Naive thymus-derived CD8-positive, alpha-beta T cell (primary cell): ENCODE measurements at places on chromosomes 2 and 18.

GRCh38 chr18:24370120-24370519 lies 27.5 kb downstream of the OSBPL1A start:
- H3K36me3 ChIP-seq, result peaks cover 2% of the 10 kb centered on the region
- H3K27me3 ChIP-seq, result no peaks in the 10 kb centered on the region
- H3K27ac ChIP-seq, result no peak overlapping the region
- no peak overlapping the region for H3K4me3 ChIP-seq

- no peaks in the 10 kb centered on the region for H3K27me3 ChIP-seq
- peak overlapping the region; percentile 83 for H3K4me3 ChIP-seq
- DNase-seq, result peak; percentile 78
- H3K27ac ChIP-seq, result peak overlapping the region; percentile 94
- H3K4me1 ChIP-seq, result peaks cover 83% of the 10 kb centered on the region
Measured at GRCh38 chr18:13612196-13612997, 114.0 kb downstream of the FAM210A start.

- H3K4me1 ChIP-seq, result no peaks in the 10 kb centered on the region
- H3K27me3 ChIP-seq, result no peaks in the 10 kb centered on the region
- H3K36me3 ChIP-seq, result peaks cover 75% of the 10 kb centered on the region
- no peak overlapping the region for H3K27ac ChIP-seq
- no peak for DNase-seq
Measured at GRCh38 chr2:38836791-38837190, 38.9 kb downstream of the DHX57 start.

GRCh38 chr2:148721520-148721931 lies 77.0 kb downstream of the EPC2 start:
- H3K4me1 ChIP-seq, result peaks cover 95% of the 10 kb centered on the region
- H3K4me3 ChIP-seq, result no peak overlapping the region
- H3K27ac ChIP-seq, result no peak overlapping the region
- DNase-seq, result no peak

- H3K27ac ChIP-seq, result no peak within 1 kb of the TSS
- H3K27me3 ChIP-seq, result no peaks in the 10 kb centered on the region
- no peak for DNase-seq
- no peaks in the 10 kb centered on the region for H3K4me1 ChIP-seq
- H3K36me3 ChIP-seq, result no peaks in the 10 kb centered on the region
Measured at GRCh38 chr2:43838560-43839267, at the start of the genes ABCG5 and ABCG8. ABCG5 (minus strand) TSS chr2:43838839; CDS start chr2:43838679, 160 bp downstream. ABCG8 (plus strand) TSS chr2:43838971; CDS start chr2:43839054, 83 bp downstream.

DNA sequence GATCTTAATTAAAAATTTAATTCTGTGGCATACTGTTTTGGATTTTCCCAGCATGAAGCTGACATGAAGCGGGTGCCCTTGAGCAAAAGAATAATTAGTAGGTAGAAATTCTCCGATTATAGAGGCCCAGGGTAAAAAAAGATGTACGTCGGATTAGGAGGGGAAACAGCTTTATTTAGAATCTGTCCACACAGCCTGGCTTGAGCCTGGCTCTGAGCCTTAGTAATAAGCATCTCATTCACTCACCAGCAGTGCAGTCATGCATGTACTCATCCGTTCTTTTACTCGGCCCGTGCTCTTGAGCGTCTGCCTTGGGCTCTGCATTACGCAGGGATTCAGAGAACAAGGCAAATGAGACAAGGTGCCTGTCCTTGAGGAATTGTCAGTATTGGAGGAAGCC lies 219.3 kb downstream of the AGAP1 start:
- peaks cover 5% of the 10 kb centered on the region for H3K27me3 ChIP-seq
- no peak overlapping the region for H3K4me3 ChIP-seq
- H3K36me3 ChIP-seq, result no peaks in the 10 kb centered on the region
- no peaks in the 10 kb centered on the region for H3K4me1 ChIP-seq
- H3K27ac ChIP-seq, result no peak overlapping the region
- DNase-seq, result no peak

DNA sequence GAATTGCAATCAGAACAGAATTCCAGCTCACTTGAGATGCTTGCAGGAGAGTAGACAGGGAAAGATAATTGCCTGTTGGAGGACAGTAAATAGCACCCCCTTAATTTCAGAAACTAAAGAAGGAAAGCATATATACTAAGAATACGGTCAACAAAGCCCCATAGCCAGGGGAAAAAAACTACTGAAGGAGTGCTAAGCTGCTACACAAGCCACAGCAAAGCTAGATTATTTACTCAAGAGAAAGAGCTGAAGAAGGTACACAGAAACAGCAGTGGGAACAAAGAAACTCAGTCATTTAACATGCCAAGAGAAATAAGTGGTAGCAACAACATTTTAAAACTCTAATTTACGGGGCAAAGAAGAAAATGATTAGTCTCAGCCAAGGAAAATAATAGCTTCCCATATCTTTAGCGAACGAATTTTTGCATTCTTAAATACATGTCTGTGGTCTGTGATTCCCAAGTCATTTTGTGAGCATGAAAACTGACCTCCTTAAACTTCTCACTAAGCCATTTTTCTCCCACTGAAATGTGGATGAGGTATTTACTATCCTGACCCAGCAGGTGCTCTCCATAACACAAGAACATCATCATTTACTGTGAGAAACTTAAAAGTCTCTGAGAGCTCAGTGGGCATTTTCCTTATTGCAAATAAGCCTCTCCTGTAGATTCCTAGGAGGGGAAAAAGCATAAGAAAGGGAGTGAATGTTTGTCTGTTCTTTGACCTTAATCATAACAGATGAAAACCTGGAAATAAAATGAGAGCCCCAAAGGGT lies 196.0 kb downstream of the PAX3 start:
- H3K4me1 ChIP-seq, result no peaks in the 10 kb centered on the region
- no peak overlapping the region for H3K27ac ChIP-seq
- no peak for DNase-seq
- no peak overlapping the region for H3K4me3 ChIP-seq

- no peaks in the 10 kb centered on the region for H3K4me1 ChIP-seq
- no peaks in the 10 kb centered on the region for H3K36me3 ChIP-seq
- H3K4me3 ChIP-seq, result no peak overlapping the region
Measured at GRCh38 chr2:104890685-104891069, 36.8 kb downstream of the POU3F3 start.

DNA sequence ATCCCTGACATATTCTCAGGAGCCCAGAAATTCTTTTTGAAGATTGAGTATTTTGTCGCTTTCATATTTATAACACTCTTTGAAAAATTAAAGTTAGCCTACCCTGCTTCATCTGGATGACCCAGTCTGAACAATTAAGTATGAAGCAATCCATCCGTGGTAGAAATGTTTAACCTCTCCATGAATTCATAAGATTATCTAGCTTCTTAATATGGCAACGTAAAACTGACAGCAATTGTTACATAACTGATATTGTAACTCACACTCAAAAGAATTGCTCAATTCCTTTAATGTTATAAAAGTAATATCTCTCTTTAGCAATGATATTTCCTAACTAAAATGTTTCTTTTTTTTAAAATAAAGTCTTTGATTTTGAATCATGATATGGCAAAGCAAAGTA lies 7.2 kb upstream of the ABCA12 start:
- H3K4me1 ChIP-seq, result no peaks in the 10 kb centered on the region
- no peak for DNase-seq
- no peaks in the 10 kb centered on the region for H3K36me3 ChIP-seq
- no peak overlapping the region for H3K4me3 ChIP-seq
- no peak overlapping the region for H3K27ac ChIP-seq

GRCh38 chr18:8519102-8519501 lies 90.1 kb upstream of the RAB12 start:
- no peaks in the 10 kb centered on the region for H3K4me1 ChIP-seq
- peaks cover 23% of the 10 kb centered on the region for H3K27me3 ChIP-seq
- no peaks in the 10 kb centered on the region for H3K36me3 ChIP-seq
- no peak for DNase-seq
- no peak overlapping the region for H3K4me3 ChIP-seq

DNA sequence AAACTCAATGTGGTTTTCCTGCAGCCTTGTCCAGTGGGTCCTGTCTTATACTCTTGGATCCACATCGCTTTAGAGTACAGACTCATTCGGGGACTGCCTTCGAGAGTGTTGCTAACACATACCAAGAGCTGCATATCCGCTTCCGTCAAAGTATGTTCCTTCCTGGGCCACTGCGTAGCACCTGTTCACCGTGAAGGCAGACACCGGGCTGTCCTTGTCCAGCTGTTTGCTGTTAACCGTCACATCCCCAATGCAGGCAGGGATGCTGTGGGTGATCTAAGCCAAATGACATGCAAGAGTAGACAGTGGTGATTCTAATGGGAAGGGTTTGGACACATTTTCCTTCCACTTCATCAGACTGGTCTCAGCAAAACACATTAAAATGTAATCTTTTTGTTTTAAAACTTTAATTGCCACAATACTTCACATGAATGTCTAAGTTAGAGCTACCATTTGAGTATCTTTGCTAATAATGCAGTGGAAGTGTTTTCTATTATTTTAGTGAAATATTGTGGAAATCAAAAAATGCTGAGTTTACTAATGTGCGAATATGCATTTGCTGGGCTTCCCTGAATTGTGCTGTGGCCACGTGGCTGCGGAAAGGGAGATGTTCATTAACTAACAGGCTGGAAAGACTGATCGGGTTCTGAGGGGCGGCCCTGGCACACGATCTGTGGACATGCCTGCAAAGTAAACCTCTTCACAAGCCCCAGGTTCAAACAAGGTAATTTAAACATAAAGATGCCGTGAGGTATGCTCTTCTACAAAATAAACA lies 169.1 kb downstream of the LAMA1 start:
- H3K36me3 ChIP-seq, result no peaks in the 10 kb centered on the region
- no peak overlapping the region for H3K4me3 ChIP-seq
- no peak overlapping the region for H3K27ac ChIP-seq
- no peaks in the 10 kb centered on the region for H3K4me1 ChIP-seq
- DNase-seq, result no peak
- no peaks in the 10 kb centered on the region for H3K27me3 ChIP-seq

GRCh38 chr2:196565106-196565765 lies 74.3 kb upstream of the CCDC150 start:
- no peak overlapping the region for H3K27ac ChIP-seq
- no peak for DNase-seq
- no peaks in the 10 kb centered on the region for H3K36me3 ChIP-seq
- H3K4me3 ChIP-seq, result no peak overlapping the region

GRCh38 chr18:37844209-37844970 lies 278.8 kb upstream of the CELF4 start:
- H3K27me3 ChIP-seq, result no peaks in the 10 kb centered on the region
- no peak overlapping the region for H3K27ac ChIP-seq
- no peak overlapping the region for H3K4me3 ChIP-seq
- H3K36me3 ChIP-seq, result no peaks in the 10 kb centered on the region

DNA sequence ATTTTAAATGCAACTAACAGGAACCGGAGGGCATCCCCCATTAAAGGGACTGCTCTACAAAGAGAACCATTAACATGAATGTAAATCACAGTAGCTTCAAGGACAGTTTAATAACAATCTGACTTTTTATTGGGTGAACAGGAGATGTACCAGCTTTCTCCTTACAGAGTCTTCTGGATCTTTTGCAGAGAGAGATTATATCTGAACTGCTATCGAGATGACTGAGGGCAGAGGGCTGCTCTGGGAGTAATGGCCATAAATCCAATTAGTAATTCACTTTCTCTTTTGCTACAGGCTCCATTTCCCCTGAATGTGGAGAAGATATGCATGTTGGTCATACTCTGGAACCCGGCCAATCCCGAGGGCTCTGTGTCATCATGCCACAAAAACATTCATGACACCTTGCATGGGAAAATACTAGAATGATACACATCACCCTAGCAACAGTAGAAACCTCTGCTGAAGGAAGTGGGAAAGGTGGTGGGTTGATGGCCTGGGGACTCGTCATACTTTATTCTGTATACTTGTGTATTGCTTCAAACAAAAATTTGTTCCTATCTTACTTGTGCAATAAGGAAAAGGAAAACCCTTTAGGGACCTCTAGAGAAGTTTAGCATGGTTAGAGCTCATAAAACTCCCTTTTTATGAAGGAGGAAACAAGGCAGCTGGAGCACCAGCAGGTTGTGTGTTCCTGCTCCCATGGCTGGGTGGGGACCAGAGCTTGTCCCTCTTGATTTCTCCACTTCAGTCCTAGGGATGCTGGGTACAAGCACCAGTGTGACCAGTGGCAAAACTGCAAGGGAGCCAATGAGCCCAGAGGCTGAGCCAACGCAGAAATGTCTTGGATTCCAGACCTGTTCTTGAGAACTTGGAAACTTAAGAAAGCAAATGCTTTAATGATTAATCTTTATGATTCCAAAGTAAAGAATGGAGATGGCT lies 26.0 kb downstream of the CTAGE1 start:
- peak; percentile 24 for DNase-seq
- peaks cover 4% of the 10 kb centered on the region for H3K27me3 ChIP-seq
- no peak overlapping the region for H3K4me3 ChIP-seq
- H3K27ac ChIP-seq, result no peak overlapping the region
- no peaks in the 10 kb centered on the region for H3K4me1 ChIP-seq

- DNase-seq, result no peak
- H3K4me3 ChIP-seq, result no peak overlapping the region
- no peaks in the 10 kb centered on the region for H3K27me3 ChIP-seq
- H3K36me3 ChIP-seq, result no peaks in the 10 kb centered on the region
- no peak overlapping the region for H3K27ac ChIP-seq
Measured at GRCh38 chr2:185215497-185215896, 523.1 kb upstream of the FSIP2 start.

GRCh38 chr2:19801367-19802080 lies 100.3 kb downstream of the TTC32 start:
- no peak for DNase-seq
- no peak overlapping the region for H3K4me3 ChIP-seq
- H3K27ac ChIP-seq, result no peak overlapping the region
